ENCODE measurements at places on chromosomes 1 and 21. TPM values are rescaled to one million over a fixed set of nuclear protein-coding genes. Genes with fewer than 3 reads are reported as not detected.

The GREM2 gene
- 5.1 TPM for total RNA-seq

The GPR37L1 gene
- total RNA-seq: not detected

The AGO3 gene
- total RNA-seq: 48.1 TPM

The SLC9C2 gene
- not detected for total RNA-seq

The EDARADD gene
- total RNA-seq: 0.27 TPM

The MSH4 gene
- total RNA-seq: 0.68 TPM

The FCRLA gene
- total RNA-seq: not detected

The POGZ gene
- 144 TPM for total RNA-seq

The RIPK4 gene
- 3.6 TPM for total RNA-seq

The PRR9 gene
- not detected for total RNA-seq

The ANP32E gene
- total RNA-seq: 37.1 TPM

The S100A9 gene
- 131 TPM for total RNA-seq

The TINAGL1 gene
- 506 TPM for total RNA-seq

- H3K4me3 ChIP-seq: no peak overlapping the region
- no peaks in the 10 kb centered on the region for H3K27me3 ChIP-seq
- no peaks in the 10 kb centered on the region for H3K4me1 ChIP-seq
- DNase-seq: no peak
- no peak overlapping the region for H3K27ac ChIP-seq
These were observed 7.2 kb downstream of the C1orf35 start for GRCh38 chr1:228095938-228096337.

- no peak overlapping the region for H3K27ac ChIP-seq
- DNase-seq: no peak
- no peaks in the 10 kb centered on the region for H3K4me1 ChIP-seq
- H3K4me3 ChIP-seq: no peak overlapping the region
- no peaks in the 10 kb centered on the region for H3K27me3 ChIP-seq
- H3K36me3 ChIP-seq: no peaks in the 10 kb centered on the region
These were observed 122.5 kb upstream of the FOXD3 start for GRCh38 chr1:63199706-63200335.

- DNase-seq: no peak
- H3K27ac ChIP-seq: no peak overlapping the region
- no peaks in the 10 kb centered on the region for H3K27me3 ChIP-seq
- no peak overlapping the region for H3K4me3 ChIP-seq
- no peaks in the 10 kb centered on the region for H3K4me1 ChIP-seq
These were observed 243.1 kb downstream of the CACNA1E start for GRCh38 chr1:181726320-181727012.

DNA sequence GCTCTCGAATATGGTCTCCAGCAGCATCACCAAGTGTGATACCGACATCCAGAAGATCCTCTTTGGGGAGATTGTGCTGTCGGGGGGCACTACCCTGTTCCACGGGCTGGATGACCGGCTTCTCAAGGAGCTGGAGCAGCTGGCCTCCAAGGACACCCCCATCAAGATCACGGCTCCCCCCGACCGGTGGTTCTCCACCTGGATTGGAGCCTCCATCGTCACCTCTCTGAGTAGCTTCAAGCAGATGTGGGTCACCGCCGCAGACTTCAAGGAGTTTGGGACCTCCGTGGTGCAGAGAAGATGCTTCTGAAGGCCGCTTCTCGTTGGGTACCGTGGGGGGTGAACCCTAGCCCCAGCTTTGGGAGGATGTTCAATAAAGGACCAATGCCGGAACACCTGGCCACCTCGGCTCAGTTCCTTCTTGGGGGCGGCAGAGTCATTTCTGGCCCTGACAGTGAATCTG, 1.3 kb downstream of the ACTRT2 start:
- no peak overlapping the region for H3K4me3 ChIP-seq
- no peak for DNase-seq
- H3K27me3 ChIP-seq: no peaks in the 10 kb centered on the region
- no peaks in the 10 kb centered on the region for H3K36me3 ChIP-seq
- no peaks in the 10 kb centered on the region for H3K4me1 ChIP-seq

GRCh38 chr21:41815652-41816582, 49.1 kb upstream of the RIPK4 start:
- H3K27me3 ChIP-seq: no peaks in the 10 kb centered on the region
- no peak overlapping the region for H3K4me3 ChIP-seq
- H3K36me3 ChIP-seq: no peaks in the 10 kb centered on the region

- H3K4me1 ChIP-seq: no peaks in the 10 kb centered on the region
- H3K36me3 ChIP-seq: no peaks in the 10 kb centered on the region
- H3K4me3 ChIP-seq: no peak overlapping the region
- no peaks in the 10 kb centered on the region for H3K27me3 ChIP-seq
- no peak overlapping the region for H3K27ac ChIP-seq
These were observed 290.3 kb downstream of the PTPRC start for GRCh38 chr1:198929111-198929604.

DNA sequence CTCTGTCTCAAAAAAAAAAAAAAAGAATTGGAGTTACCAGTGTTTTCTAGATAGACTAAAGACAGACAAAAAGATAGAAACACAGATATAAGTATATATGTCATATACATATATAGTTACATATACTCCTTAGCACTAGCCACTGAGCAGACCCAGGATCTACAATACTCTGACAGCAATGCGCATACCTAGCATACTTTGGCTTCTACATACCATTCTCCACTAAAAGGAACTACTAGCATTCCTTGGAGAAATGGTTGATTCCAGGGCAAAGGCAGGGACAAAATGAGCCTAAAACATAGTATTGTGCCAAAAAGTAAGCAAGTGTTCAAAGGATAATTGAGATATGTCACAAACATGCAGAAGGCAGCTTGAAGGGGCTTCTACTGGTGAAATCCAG, 22.7 kb downstream of the SYNJ1 start:
- no peaks in the 10 kb centered on the region for H3K27me3 ChIP-seq
- H3K4me3 ChIP-seq: no peak overlapping the region
- no peak for DNase-seq
- peaks cover 3% of the 10 kb centered on the region for H3K4me1 ChIP-seq

- no peak overlapping the region for H3K27ac ChIP-seq
- H3K27me3 ChIP-seq: no peaks in the 10 kb centered on the region
- no peak for DNase-seq
- H3K4me3 ChIP-seq: no peak overlapping the region
These were observed 151.8 kb downstream of the CACNA1E start for GRCh38 chr1:181635110-181635509.

DNA sequence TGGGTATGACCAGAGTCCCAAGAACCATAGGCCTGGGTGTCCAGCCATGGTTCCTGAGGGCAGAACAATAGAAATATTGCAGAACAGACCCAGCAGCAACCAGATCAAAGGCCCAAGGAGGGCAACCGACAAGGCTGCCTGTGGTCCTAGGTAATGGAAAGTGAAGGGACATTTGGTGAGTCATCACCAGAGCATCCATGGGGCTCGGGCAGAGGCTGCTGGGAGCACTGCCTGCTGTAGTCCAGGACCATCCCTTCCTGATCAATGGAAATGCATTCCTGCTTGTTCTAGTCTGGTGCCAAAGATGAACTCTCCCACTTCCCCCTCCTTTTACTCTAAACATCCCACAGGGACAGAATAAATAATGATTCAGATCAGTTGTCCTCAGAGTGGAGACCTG, 172.8 kb upstream of the CACNA1E start:
- DNase-seq: no peak
- no peaks in the 10 kb centered on the region for H3K27me3 ChIP-seq
- H3K4me3 ChIP-seq: no peak overlapping the region
- H3K4me1 ChIP-seq: no peaks in the 10 kb centered on the region

DNA sequence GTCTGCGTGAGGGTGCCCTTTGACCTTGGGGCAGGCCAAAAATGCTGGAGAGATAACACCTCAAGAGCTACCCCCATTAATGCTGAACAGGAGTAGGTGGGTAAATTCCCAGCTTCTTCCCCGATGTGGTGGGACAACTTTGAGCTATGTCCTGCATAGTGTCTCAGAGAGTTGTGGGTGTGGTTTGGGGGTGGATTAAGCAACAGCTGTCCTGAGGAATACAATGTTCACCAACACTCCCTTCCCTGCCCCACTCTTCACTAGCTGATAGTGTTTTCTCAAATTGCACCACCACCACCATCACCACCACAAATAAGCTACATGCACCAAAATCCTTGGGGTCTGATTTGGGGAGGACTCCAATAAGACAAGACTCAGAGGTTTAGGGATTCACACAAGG, 258.4 kb downstream of the HLX start:
- no peaks in the 10 kb centered on the region for H3K4me1 ChIP-seq
- no peak overlapping the region for H3K27ac ChIP-seq
- DNase-seq: no peak
- no peaks in the 10 kb centered on the region for H3K36me3 ChIP-seq
- H3K4me3 ChIP-seq: no peak overlapping the region

DNA sequence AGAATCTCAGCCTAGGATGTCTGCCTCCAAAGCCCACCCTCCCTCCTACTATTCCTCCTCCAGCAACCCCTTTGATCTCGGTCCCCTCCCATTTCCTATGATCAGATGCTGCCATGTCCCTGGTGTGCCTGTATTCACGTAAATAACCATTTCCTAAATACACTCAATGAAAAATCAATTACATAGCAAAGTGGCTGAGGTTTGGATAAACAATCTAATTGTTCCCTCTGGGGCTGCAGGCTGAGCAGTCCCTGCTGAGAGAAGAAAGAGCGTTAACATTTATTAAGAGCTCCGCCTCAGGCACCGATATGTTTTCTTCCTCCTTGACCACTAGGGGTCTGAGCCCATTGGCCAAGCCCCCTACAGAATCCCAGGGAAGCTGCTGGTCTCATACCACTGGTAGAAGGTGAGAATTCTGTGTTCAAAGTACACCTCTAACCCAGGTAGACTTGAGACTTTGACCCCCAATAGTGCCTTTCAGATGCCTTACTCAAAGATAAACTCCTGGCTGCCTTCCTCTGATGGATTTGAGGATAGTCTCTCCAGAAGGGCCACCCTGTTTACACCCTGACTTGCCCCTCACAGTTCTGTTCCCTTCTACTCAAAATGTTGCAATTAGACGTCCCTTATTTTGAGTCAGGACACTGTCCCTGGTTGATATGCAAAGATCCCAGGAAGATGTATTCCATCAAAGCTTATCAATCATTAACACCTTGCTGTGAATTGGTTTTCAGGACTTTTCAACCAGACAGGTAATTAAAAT, 33.9 kb upstream of the CAMK1G start:
- H3K4me3 ChIP-seq: no peak overlapping the region
- no peaks in the 10 kb centered on the region for H3K4me1 ChIP-seq
- no peak overlapping the region for H3K27ac ChIP-seq
- H3K27me3 ChIP-seq: no peaks in the 10 kb centered on the region

DNA sequence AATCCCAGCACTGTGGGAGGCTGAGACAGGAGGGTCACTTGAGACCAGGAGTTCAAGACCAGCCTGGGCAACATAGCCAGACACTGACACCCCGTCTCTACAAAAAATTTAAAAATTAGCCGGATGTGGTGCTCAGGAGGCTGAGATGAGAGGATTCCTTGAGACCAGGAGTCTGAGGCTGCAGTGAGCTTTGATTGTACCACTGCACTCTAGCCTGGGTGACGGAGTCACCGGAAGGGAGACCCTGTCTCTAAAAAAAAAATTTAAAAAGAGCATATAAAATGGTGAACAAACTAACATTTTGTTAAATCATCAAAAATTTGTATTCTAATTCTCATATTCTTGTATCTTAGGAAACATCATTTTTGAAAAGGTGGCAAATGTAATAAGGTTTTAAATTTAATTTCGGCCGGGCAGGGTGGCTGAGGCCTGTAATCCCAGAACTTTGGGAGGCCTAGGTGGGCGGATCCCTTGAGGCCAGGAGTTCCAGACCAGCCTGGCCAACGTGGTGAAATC, 27.1 kb downstream of the MAB21L3 start:
- no peak overlapping the region for H3K27ac ChIP-seq
- no peaks in the 10 kb centered on the region for H3K4me1 ChIP-seq
- H3K27me3 ChIP-seq: no peaks in the 10 kb centered on the region
- no peak for DNase-seq

DNA sequence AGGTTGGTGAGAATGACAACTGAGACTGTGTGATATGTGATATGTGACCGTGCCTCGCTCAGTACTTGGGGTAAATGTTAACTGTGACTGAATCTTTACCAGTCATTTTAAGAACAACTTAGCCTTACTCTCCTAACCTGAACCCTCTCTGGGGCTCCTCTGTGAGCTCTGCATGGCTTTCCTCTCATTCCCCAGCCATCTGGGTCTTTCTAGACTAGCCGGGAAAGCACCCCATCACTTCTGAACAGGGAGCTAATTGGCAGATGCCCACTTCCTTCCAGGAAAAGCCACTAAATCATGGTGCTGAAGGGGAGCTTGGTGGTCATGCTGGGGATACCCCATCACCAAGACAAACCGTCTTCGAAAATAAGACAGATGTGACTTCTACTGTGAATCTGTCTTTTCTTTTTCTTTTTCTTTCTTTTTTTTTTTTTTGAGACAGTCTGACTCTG, 16.5 kb upstream of the FOXO6 start:
- H3K36me3 ChIP-seq: no peaks in the 10 kb centered on the region
- peak; percentile 8 for DNase-seq
- H3K27ac ChIP-seq: no peak overlapping the region
- H3K4me3 ChIP-seq: no peak overlapping the region
- no peaks in the 10 kb centered on the region for H3K4me1 ChIP-seq

- no peaks in the 10 kb centered on the region for H3K36me3 ChIP-seq
- no peak for DNase-seq
- peaks cover 5% of the 10 kb centered on the region for H3K4me1 ChIP-seq
- no peak overlapping the region for H3K4me3 ChIP-seq
These were observed 6.4 kb upstream of the GSTM4 start for GRCh38 chr1:109649491-109649914.

GRCh38 chr1:111596499-111596898, 23.1 kb upstream of the RAP1A start:
- no peaks in the 10 kb centered on the region for H3K36me3 ChIP-seq
- no peak for DNase-seq
- no peak overlapping the region for H3K4me3 ChIP-seq
- H3K4me1 ChIP-seq: peaks cover 11% of the 10 kb centered on the region
- H3K27ac ChIP-seq: no peak overlapping the region

GRCh38 chr1:34500451-34500850, 254.4 kb upstream of the GJB5 start:
- H3K27ac ChIP-seq: no peak overlapping the region
- H3K4me3 ChIP-seq: no peak overlapping the region
- H3K27me3 ChIP-seq: no peaks in the 10 kb centered on the region
- DNase-seq: no peak
- no peaks in the 10 kb centered on the region for H3K36me3 ChIP-seq
- no peaks in the 10 kb centered on the region for H3K4me1 ChIP-seq

- H3K4me3 ChIP-seq: no peak overlapping the region
- no peaks in the 10 kb centered on the region for H3K36me3 ChIP-seq
- no peak for DNase-seq
- H3K27ac ChIP-seq: no peak overlapping the region
These were observed 97.8 kb downstream of the EBNA1BP2 start for GRCh38 chr1:43074244-43074643.

GRCh38 chr21:30333736-30334135, 3.8 kb downstream of the KRTAP27-1 start:
- H3K36me3 ChIP-seq: no peaks in the 10 kb centered on the region
- H3K4me3 ChIP-seq: no peak overlapping the region
- no peak for DNase-seq
- H3K27ac ChIP-seq: no peak overlapping the region

GRCh38 chr1:24110642-24111261, 1.2 kb downstream of the MYOM3 start:
- H3K4me1 ChIP-seq: no peaks in the 10 kb centered on the region
- peak overlapping the region; percentile 25 for H3K27ac ChIP-seq

Data from aorta (tissue), 5 donors.